ENCODE measurements at places on chromosomes 3 and 15.
A peak's percentile ranks its signal among the peaks of the same experiment; 100 is the strongest.

- DNase-seq = no peak
Observed at GRCh38 chr3:12400616-12401194, 83.6 kb upstream of the TSEN2 start.

GRCh38 chr3:124883766-124884473 lies 3.2 kb downstream of the ITGB5 start:
- no peak for DNase-seq

DNA sequence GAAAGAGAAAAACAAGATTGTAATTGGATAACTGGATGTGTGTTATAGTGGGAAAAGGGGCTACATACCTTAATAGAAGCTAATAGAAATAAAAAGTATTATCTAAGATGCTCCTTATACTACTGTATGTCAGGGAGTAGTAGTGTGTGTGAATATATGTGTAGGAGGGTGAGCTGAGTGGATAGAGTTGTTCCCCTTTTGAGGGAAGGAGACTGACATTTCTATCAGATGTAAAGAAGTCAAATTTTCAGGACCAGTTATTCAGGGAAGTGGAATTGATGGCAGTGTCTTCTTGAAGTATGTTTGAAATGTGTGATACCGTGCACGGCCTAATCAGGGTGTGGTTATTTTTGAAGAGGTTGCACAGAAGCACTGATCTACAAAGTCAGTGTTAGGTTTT lies 49.1 kb downstream of the PCOLCE2 start:
- no peak for DNase-seq

- no peak for DNase-seq
Observed at GRCh38 chr3:40490916-40491315, 14.0 kb downstream of the ZNF619 start.

GRCh38 chr15:77983091-77983707 lies 94.3 kb downstream of the TBC1D2B start:
- no peak for DNase-seq

DNA sequence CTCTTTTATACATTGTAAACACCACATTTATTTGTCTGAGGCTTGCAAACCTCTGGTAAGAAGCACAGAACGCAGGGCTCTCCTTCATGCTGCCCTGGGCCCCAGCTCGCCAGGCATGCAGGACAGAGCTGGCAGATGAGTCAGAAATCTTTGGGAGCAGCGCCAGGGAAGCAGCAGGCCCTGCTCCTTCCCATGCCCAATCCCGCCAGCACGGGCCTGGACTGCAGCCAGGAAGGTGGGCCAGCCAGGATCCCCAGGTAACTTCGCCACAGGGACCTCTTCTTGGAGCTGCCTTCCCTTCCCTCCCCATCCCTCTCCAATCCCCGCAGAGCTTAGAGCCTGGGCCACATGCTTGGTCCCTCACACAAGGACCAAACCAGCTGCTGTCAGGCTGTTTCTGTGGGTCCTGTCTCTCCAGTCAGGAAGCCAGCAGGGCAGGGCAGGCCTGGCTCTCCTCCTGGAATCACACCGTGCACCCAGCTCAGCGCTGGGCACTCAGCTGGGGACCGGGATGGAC lies 8.8 kb downstream of the STOML1 start:
- DNase-seq = peak; percentile 49

DNA sequence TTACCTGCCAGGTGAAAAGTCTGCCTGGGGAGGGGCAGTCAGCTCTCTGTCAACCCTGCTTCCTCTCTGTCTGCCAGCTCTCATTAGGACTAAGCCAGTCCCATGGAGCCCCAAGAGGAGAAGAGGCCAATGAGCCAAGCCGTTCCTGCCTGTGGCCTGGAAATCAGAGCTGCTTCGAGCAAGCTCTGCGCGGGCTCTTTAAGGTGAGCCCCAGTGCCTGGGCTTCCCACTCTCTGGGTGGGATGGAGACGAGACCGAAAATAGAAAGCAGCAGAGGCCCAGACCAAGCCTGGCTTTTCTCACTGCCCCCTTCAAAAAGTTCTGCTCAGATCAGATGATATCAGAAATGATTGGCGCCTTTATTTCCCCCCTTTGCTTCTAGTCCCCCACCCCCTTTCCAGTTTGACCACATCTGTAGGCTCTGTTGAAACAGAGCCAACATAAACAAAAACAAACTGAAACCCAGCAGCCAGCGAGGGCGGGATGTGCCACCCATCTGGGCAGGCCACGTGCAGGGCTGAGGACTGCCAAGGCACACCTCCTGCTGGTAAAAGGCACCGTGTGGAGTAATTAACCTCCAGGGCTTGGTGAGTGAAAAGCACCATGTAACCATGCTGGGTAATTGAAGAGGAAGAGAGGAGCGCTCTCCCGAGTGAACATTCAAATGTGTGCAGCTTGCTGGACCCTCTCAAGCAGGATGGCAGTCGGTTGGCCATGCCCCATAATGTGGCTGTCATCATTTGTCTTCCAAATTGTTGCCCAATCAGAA lies 471.0 kb upstream of the PROK2 start:
- DNase-seq = peak; percentile 91

- no peak for DNase-seq
Observed at GRCh38 chr15:74200871-74201419, 1.6 kb downstream of the STRA6 start.

DNA sequence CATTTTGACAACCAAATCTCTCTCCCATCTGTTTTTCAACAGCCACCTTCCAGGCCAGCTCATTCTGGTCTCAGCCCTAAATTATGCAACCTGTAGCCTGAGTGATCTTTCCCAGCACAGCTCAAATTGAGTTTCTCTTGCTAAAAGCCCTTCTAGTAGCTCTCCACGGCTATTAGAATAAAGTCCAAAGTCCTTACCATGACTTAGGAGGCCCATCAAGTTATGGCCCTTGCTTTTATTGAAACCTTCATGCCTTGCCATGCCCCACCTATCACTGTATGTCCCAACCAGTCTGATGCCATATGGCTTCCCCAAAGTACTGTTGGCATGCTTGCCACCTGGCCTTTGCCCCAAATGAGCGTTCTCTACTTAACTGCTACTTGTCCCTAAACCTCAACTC lies 303.5 kb upstream of the GADL1 start:
- no peak for DNase-seq

GRCh38 chr3:189301479-189301878 lies 129.7 kb downstream of the TPRG1 start:
- DNase-seq = no peak

DNA sequence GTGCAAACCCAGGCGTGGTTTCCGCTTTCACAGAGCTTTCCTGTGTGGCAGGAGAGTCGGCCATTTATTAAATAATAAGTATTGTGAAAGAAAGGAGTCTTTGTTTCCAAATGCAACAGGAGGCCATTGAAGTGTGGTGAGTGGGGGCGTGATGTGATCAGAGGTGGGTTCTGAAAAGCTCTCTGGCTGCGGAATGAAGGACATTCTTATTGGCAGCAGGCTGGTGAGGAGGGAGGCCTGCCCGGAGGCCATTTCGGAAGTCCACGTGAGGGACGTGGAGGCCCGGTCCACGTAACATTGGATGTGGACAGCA lies 11.1 kb downstream of the ARNT2 start:
- peak; percentile 28 for DNase-seq

GRCh38 chr3:186616299-186616617 lies 3.4 kb downstream of the AHSG start:
- no peak for DNase-seq

- no peak for DNase-seq
Observed at GRCh38 chr3:132164469-132165092, 129.8 kb upstream of the CPNE4 start.

DNA sequence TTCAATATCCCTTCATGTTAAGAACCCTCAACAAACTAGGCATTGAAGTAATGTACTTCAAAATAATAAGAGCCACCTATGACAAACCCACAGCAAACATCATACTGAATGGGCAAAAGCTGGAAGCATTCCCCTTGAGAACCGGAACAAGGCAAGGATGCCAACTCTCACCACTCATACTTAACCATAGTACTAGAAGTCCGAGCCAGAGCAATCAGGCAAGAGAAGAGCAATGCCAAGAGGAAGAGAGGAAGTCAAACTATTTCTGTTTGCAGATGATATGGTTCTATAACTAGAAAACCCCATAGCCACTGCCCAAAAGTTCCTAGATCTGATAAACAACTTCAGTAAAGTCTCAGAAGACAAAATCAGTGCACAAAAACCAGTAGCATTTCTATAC lies 161.9 kb downstream of the UBE2E2 start:
- DNase-seq = no peak

GRCh38 chr15:33910741-33911140 lies 57.6 kb upstream of the CHRM5 start:
- DNase-seq = no peak

DNA sequence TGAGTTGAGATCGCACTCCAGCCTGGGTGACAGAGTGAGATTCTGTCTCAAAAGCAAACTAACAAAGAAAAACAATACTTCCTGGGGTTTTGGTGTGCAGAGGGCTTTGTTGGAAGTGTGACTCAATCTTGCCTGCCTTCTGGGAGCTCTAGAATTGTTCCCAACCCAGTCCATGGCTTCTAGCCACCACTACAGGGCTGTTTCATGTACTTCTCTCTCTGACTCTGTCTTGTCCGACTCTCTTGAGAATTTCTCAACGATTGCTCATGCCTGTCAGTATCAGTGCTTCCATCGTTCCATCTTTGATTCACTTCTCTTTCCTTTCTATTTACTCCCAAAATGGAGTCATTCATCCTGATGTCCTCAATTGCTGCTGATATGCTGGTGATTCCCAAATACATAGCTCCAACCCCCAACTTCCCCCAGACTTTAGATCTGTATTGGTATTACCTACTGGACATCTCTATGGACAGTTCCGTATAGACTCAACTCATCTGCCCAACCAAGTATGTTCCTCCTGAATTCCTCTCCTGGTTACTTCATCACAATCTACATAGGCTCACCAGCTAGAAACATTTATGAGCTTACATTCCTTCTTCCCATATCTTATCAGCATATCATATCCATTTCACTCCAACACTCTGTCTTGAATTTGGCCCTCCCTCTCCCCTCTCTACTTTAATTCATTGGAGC lies 1.8 kb upstream of the AP2M1 start:
- DNase-seq = no peak

DNA sequence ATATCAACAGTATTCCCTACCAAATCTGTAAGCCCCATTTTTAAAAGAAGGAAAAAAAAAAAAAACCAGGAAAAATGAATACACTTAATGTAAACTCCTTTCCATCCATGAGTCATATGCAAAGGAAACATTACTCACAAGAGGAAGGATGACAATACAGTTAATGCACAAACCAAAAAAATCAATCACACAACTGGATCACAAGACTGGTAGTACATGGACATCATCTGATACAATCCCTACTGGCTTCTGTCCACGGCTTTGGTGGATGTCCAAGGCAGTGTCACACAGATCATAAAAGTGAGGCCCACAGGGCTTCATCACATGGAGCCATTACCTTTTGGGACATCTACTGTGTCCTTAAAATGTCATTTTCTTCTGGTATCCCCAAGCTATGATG lies 44.0 kb downstream of the SUCLG2 start:
- DNase-seq = no peak

DNA sequence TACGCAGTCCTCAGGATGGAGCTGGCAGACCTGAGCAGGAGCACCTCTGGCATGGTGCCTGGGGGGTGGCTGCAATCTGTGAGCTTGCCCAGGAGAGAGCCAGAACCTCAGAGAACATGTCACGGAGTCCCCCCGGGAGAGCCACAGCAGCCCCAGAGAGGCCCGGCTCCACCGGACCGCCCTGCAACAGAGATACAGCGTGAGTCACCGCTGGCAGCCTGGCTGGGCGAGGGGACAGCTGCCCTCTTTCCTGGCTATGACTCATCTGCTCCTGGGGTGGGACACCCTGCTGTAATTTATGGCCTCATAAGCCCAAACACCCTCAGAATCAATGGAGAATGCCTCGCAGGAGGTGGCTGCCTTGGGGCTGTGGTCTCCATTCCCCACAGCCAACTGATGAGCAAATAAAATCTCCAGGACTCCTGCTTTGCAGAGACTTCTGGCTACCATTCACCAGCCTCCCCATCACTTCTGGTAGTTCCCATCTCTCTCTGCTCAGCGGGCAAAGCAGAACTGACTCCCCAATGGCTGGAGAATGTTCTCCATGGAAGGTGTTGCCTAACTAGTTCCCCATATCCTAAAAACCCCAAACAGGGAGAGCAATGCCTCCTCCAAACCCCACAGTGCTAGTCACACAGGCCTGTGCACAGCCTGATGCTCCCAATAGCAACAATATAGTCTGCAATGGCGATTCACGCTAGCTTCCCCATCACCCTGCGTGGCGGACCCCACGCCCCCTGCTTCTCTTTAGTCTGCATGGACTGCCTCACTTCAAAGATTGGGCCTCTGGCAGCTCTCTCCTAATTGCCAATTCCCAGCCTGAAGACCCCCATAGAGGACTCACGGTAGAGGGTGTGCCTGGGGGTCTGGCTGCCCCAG lies 21.6 kb downstream of the ACSBG1 start:
- peak; percentile 86 for DNase-seq

DNA sequence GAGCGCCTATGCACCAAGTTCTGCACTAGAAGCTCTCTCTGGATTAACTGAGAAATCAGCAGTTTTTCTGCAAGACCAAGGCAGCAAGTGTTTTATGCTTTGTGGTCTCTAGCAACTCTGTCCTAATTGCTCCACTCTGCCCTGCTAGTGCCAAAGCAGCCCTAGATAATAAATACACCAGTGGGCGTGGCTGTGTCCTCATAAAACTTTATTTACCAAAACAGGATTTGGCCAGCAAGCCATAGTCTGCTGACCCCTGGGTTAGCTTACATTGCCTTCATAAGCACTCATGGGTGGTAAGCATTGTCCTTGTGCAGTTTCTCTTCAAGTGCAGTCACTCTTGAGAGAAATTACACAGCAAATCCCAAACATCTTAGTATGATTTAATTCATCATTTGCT lies 30.7 kb upstream of the SLC24A5 start:
- peak; percentile 37 for DNase-seq

Data from COR-L47 (cell line).